ENCODE measurements at places on chromosomes 13 and 19.

- DNase-seq: no peak
Measured at GRCh38 chr13:26236296-26236695, 14.2 kb upstream of the RNF6 start.

DNA sequence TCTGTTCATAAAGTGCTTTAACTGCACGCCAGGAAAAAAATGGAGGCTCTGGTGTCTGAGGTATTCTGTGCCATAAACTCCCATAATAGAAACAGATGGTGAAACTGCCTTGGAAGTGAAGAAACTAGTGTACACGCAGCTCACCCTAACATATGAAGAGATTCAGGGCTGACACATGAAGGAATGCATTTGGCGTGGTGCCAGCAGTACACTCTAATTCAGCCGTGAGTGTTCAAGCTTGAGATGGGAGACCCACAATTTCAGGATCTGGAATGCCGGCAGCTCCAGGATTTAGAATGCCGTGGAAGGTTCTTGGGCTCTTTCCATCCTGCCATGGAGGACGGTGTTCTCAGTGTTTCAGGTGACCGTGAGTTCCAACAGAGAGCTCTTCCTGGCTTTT, 478.4 kb downstream of the TSHZ3 start:
- DNase-seq: no peak

DNA sequence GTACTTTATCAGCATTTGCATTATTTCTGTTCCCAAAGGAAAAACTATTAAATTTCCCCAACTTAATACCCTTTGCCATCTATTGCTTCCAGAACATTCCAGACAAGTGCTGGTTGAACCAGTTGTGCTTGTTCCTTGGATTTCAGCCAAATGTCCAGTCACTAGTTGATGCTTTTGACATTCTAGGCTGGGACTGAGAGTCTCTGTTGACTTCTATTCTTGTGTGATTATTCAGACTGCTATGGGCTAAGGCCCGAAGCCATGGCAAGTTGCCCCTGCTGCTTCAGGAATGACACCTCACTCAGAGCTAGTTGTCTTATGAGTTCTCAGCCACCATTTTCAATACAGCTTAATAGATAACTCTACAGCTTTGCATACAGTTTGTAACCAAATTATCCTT, 458.1 kb upstream of the ARGLU1 start:
- no peak for DNase-seq

DNA sequence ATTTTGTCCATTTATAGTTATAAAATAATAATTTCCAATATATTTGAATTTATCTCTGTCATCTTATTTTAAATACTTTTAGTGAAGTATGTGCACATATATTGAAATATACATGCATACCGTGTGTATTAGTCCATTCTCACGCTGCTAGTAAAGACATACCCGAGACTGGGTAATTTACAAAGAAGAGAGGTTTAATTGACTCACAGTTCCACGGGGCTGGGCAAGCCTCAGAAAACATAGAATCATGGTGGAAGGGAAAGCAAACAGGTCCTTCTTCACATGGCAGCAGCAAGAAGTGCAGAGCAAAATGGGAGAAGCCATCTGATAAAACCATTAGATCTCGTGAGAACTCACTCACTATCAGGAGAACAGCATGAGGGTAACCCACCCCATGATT, 37.6 kb upstream of the FFAR2 start:
- DNase-seq: no peak

DNA sequence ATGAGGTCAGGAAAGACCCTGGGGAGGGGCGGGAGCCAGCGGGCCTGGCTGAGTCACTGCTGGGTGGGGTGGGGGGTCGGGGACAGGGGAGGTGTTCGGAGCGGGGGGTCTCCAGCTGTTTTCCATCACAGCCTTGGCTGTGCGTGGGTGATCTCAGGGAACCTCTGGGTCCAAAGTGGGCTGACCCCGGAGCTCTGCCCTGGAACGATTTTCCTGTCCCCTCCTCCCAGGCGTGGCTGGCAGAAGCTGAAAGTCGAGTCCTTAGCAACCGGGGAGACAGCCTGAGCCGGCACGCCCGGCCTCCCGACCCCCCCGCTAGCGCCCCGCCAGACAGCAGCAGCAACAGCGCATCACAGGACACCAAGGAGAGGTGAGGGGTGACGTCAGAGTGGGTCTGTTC, 10.6 kb downstream of the TRIP10 start:
- no peak for DNase-seq

All from NCI-H146 (cell line).